ENCODE measurements at places on chromosomes 1 and 21.

DNA sequence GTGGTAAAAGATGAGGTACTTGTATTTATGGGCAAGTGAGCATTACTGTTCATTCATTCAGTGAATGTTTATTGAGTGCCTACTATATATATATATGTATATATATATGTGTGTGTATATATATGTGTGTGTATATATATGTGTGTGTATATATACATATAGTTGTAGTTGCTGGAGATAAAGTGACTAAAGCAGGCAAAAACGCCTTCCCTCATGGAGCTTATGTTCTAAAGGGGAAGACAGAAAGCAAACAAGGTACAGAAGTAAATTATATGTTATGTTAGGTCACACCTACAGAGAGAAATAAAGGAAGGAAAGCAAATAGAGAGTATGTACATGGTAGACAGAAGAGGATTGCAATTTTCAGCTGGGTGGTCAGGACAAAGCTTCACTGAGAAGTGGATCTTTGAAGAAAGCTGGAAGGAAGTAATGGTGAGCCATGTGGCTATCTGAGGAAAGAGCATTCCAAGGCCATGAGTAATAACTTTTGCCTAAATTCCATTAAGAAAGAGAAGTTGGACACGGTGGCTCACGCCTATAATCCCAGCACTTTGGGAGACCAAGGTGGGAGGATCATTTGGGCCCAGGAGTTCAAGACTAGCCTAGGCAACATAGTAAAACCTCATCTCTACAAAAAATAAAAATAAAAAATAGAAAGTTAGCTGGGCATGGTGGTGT lies 33.5 kb upstream of the KLF17 start:
- peak; percentile 58 for DNase-seq

- DNase-seq = no peak
These were observed 252.5 kb downstream of the SDCCAG8 start for GRCh38 chr1:243508303-243508713.

GRCh38 chr1:24606621-24607020 lies 36.5 kb upstream of the SRRM1 start:
- DNase-seq = no peak

GRCh38 chr1:181660621-181661020 lies 177.3 kb downstream of the CACNA1E start:
- DNase-seq = no peak

DNA sequence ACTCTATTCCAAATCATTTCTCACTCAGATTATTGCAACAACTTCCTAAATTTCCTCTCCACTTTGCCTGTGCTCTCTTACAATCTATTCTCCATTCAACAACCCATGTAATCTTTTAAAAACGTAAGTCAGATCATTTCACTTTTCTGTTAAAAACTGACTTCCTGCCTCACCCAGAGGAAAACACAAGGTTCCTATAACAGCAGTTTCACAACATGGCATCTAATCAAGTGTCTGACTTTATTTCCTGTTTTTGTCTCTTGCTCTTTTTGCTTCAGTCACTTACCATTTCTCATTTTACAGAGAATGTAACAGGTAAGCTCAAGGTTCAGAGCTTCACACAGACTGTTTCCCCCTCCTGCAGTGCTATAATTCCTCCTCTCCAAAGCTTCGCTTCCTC lies 560.7 kb downstream of the LRRIQ3 start:
- no peak for DNase-seq

DNA sequence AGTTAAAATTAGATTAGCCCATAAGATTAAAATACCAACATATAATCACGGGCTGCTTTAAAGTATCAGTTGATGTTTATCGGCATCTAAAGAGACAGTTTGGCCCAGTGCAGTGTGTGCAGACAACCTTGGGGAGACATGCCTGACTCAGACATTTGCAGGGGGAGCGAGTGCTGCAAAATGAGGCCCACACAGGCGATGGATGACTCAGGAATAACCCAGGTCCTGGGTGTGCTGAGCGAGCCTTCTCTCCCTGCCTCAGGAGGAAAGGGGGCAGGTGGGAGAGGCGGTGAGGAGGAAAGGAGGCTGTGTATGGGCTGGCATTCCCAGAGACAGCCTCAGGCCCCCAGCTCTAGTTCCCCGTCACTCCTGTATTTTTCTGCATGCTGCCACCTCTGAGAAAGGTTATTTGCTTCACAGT lies 9.0 kb downstream of the SLC9A1 start:
- peak; percentile 78 for DNase-seq

DNA sequence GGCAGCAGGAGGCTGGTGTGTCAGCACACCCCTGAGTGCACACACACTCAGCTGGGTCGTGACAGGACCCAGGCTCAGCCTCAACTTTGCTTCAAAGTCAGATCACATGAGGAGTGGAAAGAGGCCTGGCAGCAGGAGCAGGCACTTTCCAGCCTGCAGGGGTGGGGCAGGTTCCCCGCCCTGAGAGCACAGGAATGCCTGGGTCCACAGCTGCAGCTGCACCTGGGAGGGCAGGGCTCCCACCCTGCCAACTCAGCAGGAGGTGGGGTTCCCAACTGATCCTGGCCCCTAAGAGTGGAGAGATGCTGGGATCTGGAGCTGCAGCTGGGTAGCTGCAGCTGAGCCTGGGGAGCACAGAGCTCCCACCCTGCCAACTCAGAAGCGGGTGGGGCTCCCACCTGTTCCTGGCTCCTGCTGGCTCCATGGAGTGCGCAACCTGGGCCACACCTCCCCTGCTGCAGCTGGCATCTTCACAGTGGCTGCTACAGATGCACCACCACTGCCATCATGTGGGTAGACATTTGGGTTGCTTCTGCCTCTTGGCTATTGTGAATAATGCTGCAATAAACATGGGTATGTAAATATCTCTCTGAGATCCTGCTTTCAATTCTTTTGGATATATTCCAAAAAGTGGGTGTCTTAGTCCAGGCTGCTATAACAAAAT lies 415.4 kb downstream of the TTLL7 start:
- DNase-seq = no peak

- no peak for DNase-seq
These were observed 96.0 kb downstream of the ESRRG start for GRCh38 chr1:216627252-216627651.

- no peak for DNase-seq
These were observed 57.3 kb downstream of the NFASC start for GRCh38 chr1:204927673-204928641.

- DNase-seq = no peak
These were observed 94.5 kb upstream of the RAVER2 start for GRCh38 chr1:64650411-64650810.

GRCh38 chr1:201702936-201703335 lies 126.0 kb upstream of the IPO9 start:
- DNase-seq = no peak

- DNase-seq = no peak
These were observed 43.1 kb upstream of the SUCO start for GRCh38 chr1:172489847-172490246.

- DNase-seq = no peak
These were observed 67.7 kb downstream of the MACF1 start for GRCh38 chr1:39272027-39272797.

DNA sequence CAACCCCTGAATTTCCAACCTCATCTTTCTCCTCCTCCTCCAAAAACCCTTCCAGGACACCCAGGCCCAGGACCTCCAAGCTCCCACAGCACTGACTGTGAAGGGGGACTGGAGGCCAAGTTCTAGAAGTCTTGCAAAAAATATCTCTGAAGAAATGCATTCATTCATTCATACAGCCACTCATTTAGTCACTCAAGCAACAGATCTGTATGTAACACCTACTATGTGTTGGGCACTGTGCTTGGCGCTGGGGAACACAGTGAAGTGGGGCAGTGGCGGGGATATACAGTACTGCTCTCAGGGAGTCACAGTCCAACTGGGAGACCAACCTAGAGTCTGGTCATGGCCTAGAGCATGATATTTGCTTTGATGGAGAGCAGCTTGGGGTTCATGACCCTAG lies 15.3 kb upstream of the TNFRSF1B start:
- DNase-seq = no peak

GRCh38 chr1:205739348-205740160 lies 10.4 kb downstream of the NUCKS1 start:
- no peak for DNase-seq

DNA sequence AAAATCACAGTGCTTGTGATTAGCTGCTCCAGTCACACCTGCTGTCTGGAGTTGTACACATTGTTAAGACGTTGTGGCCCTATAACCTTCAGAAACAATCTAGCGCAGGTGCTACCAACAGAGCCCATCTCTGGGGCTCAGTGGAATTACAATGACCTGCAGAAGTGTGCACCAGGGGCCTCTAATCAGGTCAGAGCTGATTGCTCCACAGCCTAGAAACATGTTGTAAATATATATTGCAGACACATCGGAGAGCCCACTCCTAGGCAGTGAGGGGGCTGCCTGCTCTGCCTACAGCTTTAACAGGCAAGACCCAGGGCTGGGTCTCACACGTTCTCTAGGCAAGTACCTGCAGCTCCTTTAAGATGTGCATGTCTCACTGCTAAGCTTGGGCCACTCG lies 302.0 kb downstream of the SIPA1L2 start:
- DNase-seq = no peak

GRCh38 chr1:172885411-172885810 lies 165.3 kb downstream of the TNFSF18 start:
- DNase-seq = no peak

- DNase-seq = no peak
These were observed 22.4 kb upstream of the CHRM3 start for GRCh38 chr1:239363930-239364329.

- peak; percentile 77 for DNase-seq
These were observed 76.3 kb upstream of the BEND5 start for GRCh38 chr1:48853006-48853405.

GRCh38 chr21:43806017-43806710 lies 16.8 kb downstream of the RRP1 start:
- no peak for DNase-seq

GRCh38 chr1:51518586-51519047 lies 449 bp downstream of the EPS15 start:
- DNase-seq = no peak

DNA sequence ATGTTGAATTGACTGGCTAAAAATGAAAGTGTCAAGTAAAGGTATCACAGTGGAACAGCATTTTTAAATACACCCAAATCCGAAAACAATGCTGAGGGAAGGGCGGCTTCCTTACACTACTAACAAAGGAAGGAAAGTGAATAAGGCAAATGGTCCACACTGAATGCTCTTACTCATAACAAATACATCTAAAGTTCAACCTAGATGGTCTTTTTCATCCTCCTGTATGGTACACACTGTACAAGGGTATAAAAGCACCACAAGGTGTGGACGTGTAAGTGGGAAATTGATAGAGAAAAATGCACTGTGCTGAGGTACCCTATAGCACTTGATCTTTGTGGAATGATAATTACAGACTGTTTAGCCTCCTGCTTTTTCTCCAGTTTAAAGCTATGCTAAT lies 7.1 kb upstream of the PALMD start:
- DNase-seq = no peak

- no peak for DNase-seq
These were observed 216.0 kb downstream of the DENND1B start for GRCh38 chr1:197559244-197559643.

GRCh38 chr1:234690872-234691271 lies 80.9 kb upstream of the IRF2BP2 start:
- DNase-seq = no peak

- peak; percentile 96 for DNase-seq
These were observed at the start of gene EYA3 for GRCh38 chr1:28088168-28088961. Gene EYA3 (minus strand): TSS chr1:28088610. CDS start chr1:28058026, 30,584 bp downstream.

- no peak for DNase-seq
These were observed 3.5 kb downstream of the HAPLN2 start for GRCh38 chr1:156622581-156623297.

GRCh38 chr1:57422271-57423134 lies 1.4 kb downstream of the DAB1 start:
- peak; percentile 8 for DNase-seq

- DNase-seq = no peak
These were observed 51.4 kb downstream of the KIF21B start for GRCh38 chr1:200971955-200972711.

DNA sequence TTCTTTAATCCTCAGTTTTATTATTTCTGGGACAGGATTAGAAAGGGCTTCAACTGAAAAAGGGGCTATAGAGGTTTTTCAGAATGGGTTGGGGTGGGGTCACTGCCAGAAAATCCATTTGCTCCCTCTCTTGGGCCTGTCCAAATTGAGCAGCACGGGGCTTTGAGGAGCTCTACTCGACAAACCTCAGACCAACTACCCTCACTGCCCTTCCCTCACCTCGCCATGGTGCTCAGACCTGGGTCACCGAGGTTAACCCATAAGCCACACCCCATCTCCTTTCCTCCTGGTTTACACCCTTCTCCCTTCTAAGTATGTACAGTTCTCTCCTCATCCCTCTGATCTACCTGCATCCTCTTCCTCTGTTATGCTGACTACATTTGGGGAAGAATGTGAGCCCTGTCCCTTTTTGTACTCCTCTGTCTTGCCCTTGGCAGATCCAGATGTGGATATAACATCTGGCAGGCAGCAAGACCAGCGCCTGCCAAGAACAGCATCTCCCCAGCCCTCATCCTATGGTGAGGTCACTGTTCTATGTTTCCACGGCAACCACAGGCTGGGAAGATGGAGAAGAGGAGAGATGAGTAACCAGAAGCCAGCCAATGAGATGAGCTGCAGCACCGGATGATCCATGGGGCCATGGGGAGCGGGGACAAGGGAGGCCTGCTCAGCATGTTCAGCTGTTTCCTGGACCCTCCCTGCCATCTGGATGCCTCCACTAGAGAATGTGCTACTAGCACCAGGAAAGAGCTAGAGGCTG lies 3.7 kb upstream of the FABP3 start:
- DNase-seq = peak; percentile 84

DNA sequence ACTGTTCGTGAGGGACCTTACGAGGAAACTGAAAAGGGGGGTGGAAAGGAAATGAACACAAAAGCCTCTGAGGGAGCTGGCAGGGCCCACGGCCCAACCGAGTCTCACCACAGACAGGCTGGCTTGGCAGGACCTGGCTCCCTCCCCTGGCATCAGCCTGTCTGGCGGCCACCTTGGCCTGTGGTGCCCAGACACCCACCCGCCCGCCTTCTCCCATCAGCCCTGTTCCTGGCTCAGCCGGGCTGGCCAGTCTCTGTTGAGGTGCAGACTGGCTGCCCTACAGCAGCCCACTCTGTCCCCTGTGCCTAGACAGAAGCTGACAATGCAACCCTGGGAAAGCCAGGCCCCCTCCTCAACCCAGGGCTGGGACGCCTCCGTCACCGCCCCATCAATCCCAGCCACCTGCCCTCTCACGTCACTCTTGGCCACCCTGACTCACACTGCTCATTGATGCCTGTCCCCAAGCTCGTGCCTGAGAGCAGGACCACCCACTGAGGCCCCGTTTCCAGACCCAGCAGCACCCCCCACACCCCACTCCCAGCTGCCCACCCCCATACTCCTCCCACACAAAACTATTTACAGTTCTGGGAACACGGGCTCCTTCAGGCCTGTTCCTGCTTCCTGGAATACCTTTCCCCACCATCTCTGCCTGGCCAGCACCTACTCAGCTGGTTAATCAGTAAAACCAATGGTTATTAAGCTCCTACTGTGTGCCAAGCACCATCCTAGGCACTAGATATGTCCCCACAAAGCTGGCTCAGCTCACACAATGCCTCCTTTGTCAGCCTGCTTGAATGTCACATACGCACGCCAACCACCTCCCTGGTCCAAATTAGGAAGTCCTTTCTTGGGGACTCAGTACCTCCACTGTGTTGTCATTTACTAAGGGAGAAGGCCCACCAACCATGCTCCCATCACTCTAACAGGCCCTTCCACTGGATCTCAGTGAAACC lies 22.7 kb downstream of the SDC3 start:
- no peak for DNase-seq

Measured in foreskin keratinocyte (primary cell).